NCI-H1105 treated with DMSO at 0.1 percent for 48 hours (cell line): ENCODE measurements at places on chromosomes 7 and 10.
A peak's percentile ranks its signal among the peaks of the same experiment; 100 is the strongest.

- DNase-seq, result no peak
Measured at GRCh38 chr7:137287651-137288258, 55.8 kb downstream of the PTN start.

DNA sequence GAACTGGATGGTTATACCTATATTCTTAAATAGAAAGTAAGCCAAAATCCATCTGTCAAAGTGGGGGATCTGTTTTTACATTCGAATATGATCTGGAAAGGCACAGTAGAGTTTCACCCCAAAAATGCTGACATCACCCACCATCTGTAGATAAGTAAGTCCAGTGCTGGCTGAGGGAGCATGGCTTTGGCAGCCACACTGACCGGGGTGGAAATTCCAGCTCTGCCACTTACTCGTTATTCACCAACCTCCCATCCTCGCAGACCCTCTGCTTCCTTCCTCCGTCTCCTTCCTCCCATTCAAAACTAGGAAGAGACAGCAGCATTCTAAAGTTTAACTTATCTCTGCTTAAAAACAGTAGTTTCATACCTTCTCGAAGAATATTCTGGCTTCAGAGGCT, 84.9 kb upstream of the GATA3 start:
- no peak for DNase-seq

GRCh38 chr7:131166066-131166465, 161.6 kb upstream of the MKLN1 start:
- DNase-seq, result no peak

DNA sequence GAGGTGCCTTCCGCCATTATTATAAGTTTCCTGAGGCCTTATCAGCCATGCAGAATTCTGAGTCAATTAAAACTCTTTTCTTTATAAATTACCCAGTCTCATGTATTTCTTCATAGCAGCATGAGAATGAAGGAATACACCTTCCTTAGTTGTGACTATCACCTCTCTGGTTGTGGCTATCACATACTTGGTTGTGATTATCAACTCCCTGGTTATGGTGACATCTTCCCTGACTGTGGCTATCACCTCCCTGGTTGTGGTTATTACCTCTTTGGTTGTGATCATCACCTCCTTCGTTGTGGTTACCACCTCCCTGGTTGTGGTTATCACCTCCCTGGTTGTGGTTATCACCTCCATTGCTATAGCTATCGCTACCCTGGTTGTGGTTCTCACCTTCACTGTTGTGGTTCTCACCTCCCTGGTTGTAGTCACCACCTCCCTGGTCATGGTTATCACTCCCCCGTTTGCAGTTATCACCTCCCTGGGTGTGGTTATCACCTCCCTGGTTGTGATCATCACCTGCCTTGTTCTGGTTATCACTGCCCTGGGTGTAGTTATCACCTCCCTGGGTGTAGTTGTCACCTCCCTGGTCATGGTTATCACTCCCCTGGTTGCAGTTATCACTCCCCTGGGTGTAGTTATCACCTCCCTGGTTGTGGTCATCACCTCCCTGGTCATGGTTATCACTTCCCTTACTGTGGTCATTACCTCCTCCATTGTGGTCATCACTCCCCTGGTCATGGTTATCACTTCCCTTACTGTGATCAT, 105.9 kb downstream of the GPR26 start:
- DNase-seq, result no peak

- DNase-seq, result no peak
Measured at GRCh38 chr7:78194611-78195010, 396.0 kb downstream of the PHTF2 start.

GRCh38 chr10:31000867-31001266, 30.8 kb downstream of the ZNF438 start:
- no peak for DNase-seq

DNA sequence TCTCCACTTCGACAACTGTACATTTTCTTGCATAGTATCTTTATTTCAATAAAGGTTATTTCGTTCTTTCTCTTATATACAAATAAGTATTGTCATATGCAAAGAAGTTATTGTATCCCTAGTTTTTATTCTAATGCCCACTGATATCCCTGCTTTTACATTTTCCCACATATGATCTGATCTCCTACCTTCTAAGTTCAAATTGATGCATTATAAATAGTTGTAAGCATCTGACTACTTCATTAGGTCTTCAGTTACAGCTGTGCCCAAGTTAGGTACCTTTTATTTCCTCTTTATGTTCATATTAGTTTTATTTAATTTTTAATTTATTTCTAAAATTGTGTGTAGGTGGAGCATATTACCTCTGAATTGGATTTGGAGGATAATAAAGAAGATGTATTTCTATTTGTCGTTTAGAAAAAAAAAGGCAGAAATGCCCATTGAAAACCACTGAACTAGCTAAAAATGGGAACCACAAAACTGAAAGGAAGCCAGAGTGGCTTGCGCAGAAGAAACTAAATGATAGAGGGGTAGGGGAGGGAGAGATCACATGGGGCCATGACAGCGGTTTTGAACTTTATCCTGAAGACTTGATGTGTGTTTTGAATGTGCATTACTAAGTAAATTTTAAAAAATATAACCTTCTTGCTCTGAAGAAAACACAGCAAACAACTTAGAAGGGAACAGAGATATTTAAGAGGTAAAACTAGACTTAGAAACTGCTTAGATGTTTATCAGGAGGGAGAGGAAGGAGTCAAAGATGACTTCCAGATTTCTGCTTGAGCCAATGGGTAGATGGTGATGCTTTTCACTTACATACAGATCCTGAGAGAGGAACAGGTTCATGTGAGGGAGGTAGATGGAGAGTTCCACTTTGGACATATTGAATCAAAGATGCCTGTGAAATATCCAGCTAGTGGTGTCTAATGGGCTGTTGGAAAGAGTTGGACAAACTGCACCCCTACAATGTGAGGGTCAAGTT, 9.3 kb upstream of the ZC3HAV1L start:
- DNase-seq, result no peak

GRCh38 chr7:23234569-23235296, 11.8 kb upstream of the GPNMB start:
- DNase-seq, result no peak

GRCh38 chr10:67912331-67912946, 28.0 kb downstream of the SIRT1 start:
- no peak for DNase-seq

DNA sequence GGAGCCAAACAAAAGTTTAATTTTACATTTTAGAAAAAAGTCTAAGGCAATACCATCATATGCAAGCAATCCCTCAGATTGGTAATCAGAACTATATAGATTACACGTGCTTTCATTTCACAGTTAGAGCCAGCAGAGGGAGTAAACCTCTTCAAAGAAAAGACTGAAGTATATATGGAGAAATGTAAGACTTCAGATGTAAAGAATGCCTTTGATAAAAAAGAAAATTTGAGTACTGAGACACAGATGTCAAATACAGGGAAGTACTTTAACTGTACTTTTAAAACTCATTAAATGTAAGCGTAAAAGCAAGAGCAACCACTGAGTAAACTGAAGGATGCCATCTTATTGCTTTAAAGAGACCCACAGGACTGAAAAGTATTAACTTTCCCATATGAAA, 101.4 kb upstream of the FAM133B start:
- peak; percentile 33 for DNase-seq

GRCh38 chr10:90602862-90603610, 254.8 kb downstream of the HTR7 start:
- no peak for DNase-seq

DNA sequence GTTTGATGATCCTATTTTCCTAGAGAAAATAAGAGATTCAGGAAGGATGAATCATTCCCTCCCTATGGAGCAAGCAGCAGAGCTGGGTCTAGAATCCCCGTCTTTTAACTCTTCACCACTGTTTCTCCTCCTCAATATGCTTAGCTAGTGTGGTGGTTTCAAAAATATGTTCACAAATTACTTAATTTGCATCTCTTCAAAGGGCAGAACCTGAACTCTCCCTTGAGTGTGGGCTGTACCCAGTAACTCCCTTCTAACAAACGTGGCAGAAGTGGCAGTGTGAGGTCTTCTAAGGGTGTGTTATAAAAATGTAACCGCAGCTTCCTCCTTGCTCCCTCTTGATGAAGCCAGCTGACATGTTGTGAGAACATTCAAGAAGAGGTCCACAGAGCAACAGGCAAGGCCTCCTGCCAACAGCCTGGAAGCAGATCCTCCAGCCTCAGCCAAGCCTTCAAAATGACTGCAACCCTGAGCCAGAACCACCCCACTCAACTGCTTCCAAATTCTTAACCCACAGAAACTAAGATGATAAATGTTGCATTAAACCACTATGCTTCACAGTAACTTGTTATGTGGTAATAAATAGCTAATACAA, 36.6 kb downstream of the SRPK2 start:
- DNase-seq, result no peak

- no peak for DNase-seq
Measured at GRCh38 chr7:150410131-150410530, 31.0 kb downstream of the ZNF775 start.

DNA sequence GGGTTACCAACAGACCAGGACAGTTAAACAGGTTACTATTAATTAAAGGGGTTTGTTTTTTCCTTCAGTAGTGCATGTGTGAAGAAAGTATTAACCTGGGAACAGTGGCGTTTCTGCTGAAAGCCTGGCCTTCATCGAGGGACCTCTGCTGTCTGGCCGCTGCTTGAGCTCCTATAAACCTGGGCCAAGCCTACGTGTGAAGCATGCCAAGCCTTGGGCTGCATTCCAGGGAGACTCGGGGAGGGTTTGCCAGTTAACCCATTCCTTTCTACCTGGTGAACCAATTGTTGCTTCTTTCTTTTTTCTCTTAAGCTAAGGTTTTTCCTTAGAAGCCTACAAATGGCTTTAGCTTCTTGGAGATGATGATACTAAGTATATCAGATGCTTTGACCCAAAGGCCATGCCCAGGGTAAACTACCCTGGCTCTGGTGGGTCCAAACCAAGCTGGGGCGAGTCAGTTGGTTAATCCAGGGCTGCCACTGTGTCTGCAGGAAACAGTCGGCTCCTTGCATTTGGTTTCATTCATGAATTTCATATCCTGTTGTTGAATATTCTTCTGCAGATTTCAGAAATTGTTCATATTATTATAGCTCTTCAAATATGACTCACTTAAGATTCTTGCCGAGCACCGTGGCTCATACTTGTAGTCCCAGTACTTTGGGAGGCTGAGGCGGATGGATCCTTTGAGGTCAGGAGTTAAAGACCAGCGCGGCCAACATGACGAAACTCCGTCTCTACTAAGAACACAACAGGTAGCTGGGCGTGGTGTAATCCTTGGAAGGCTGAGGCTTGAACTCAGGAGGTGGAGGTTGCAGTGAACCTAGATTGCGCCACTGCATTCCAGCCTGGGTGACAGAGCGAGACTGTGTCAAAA, 23.8 kb downstream of the PFKP start:
- no peak for DNase-seq

DNA sequence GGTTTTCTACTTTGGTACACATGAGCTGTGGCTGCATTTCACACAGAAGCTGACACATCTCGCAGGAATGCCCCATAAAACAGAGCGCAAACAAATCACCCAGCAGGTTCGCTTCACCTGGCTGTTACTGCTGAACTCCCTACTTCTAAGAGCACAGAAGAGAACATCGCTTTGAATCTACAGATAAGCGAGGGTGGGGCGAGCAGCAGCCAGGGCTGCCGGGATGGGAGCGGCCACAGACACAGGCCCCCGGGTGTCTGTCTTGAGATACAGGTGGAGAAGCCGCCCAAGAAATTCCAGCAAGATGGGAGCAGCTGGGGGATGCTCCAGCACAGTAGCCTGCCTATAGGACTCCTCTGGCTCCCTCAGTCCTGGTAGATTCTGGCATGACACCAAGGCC, 27.4 kb downstream of the OGDHL start:
- DNase-seq, result no peak

GRCh38 chr10:110356628-110357245, 52.0 kb upstream of the SMNDC1 start:
- no peak for DNase-seq

GRCh38 chr7:111104710-111105109, 13.8 kb downstream of the LRRN3 start:
- DNase-seq, result no peak

GRCh38 chr7:43905956-43906330, 453 bp downstream of the URGCP start:
- DNase-seq, result peak; percentile 41

GRCh38 chr7:137658190-137658900, 188.4 kb downstream of the DGKI start:
- no peak for DNase-seq

DNA sequence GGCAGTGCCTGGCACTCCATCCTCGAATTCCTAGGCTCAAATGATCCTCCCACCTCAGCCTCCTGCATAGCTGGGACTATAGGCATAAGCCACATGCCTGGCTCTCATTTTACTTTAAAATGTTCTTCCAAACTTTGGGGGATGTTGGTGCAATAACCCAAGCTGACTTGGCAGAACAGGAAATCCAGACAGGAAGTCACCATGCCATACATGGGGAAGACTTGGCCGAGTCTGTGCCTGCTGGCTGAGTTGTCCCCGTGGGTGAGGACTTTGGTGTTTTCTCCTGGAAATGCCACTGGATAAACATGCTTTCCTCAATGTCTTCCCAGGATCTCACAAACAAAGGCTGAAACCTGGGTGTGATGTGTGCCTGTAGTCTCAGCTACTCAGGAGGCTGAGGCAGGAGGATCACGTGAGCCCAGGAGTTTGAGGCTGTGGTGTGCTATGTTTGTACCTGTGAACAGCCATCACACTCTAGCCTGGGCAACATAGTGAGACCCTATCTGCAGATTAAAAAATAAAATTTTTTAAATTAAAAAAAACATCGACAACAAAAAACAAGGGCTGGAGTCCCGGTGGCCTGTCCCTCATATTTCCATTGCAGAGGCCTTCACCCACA, 19.8 kb downstream of the HKDC1 start:
- no peak for DNase-seq

- no peak for DNase-seq
Measured at GRCh38 chr10:109933984-109934565, 10.8 kb upstream of the XPNPEP1 start.
